CD4-positive, alpha-beta T cell treated with Interleukin-17A for 1 hour (primary cell): ENCODE measurements at places on chromosomes 7 and 10.
A peak's percentile ranks its signal among the peaks of the same experiment; 100 is the strongest.

- no peak for DNase-seq
These were observed 30.3 kb downstream of the GSTO2 start for GRCh38 chr10:104299031-104299904.

- no peak for DNase-seq
These were observed 380.2 kb downstream of the EXOC4 start for GRCh38 chr7:133633055-133633454.

GRCh38 chr7:29864656-29865055 is 58.3 kb downstream of the WIPF3 start:
- no peak for DNase-seq

GRCh38 chr7:85508642-85509410 is 322.0 kb upstream of the SEMA3D start:
- DNase-seq: no peak

GRCh38 chr7:17661982-17662585 is 278.2 kb downstream of the SNX13 start:
- no peak for DNase-seq

- no peak for DNase-seq
These were observed 139.6 kb upstream of the GDF10 start for GRCh38 chr10:47160261-47160908.

DNA sequence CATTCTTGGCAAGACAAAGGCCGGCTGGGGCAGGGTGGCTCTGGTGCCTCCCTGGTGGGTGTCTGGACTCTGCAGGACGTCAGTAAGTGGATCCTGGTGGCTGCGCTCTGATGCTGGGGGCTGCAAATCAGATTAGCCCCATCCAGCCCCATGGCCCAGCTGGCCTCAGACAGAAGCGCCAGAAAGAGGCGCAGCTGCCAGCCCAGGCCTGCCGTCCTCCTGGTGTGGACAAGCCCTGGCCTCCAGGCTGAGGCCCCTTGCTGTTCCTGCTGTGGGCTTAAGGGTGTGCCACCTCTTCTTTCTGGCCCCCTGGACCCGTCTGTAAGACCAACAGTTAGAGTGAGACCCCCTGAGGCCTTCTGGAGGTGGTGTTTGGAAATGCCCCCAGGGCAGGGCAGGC is 5.9 kb upstream of the LFNG start:
- DNase-seq: no peak

GRCh38 chr10:49325131-49325915 is 26.4 kb downstream of the C10orf71 start:
- no peak for DNase-seq

GRCh38 chr10:35320341-35320740 is 16.0 kb upstream of the CCNY start:
- DNase-seq: no peak

DNA sequence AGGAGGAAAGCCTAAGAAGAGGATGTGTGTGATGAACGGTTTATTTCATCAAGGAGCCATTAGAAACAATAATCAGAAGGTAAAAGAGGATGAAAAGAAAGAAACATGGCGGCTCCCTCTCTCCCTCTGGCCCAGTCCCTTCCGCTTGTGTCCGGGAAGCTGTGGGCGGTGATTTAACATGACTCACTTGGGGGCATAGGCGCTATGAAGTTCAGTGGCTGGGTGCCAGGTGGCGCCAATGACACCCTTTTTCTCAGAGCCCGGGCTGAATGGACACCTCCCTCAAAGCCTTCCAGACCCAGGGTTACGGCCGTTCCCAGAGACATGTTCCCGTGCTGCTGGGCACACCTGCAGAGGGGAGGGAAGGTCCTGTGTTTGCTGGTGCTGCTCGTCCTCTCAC is 244.0 kb downstream of the SKAP2 start:
- DNase-seq: no peak

GRCh38 chr10:128001849-128002248 is 94.9 kb downstream of the PTPRE start:
- DNase-seq: no peak

DNA sequence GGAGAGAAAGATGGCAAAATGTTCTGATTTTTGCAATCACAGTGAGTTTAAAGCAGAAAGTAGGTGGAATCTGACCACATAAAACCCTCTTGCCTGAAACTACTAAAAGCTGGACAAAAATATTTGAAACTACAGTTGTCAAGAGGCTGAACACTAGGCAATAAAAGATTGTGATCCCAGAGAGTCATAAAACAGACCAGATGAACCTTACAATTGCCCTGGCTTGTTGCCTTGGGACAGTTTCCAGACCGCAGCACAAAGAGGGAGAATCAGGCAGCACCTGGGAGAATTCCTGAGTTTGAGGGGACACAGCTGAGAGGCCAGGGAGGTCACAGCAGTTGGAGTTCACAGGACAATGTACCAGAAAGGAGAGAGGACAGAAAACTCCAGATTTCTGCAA is 107.3 kb upstream of the NANOS1 start:
- no peak for DNase-seq

DNA sequence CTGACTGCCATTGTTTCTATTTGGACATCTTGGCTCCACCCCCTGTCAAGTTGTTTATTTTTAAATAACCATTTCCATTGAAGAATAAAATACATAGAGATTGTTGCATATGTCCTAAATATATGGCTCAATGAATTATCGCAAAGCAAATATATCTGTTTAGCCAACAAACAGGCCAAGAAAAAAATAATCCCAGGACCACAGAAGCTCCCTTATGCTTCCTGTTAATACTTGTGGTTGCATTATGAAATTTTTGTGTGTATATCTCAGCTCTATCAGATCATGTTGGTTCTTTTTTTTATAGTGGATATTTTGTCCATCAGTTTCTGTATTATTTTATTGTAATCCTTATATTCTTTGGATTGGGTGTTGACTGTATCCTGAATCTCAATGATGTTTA is 53.4 kb upstream of the CYP2C8 start:
- DNase-seq: no peak

- no peak for DNase-seq
These were observed 414.0 kb upstream of the ANKRD30A start for GRCh38 chr10:36711361-36711760.

- no peak for DNase-seq
These were observed 222.3 kb upstream of the ZNF32 start for GRCh38 chr10:43870968-43871439.

GRCh38 chr7:66344166-66344565 is 139.0 kb downstream of the TPST1 start:
- no peak for DNase-seq

DNA sequence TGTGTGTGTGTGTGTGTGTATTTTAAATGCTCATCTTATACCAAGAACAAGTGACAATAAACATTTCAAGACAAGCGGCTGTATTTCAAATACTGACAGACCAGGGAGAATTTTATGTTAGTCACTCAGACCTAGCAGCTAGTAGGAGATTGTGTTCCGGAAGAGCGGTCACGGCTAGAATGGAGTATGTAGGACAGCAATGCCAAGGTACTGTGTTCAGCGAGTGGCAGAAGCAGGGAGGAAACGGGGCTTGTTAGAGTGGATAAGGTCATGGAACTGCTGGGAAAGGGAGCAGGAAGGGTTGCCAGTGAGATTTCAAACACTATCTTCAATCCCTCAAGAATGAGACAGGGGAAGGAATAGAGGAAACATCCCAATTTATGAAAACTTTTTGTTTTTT is 260.5 kb upstream of the PITRM1 start:
- no peak for DNase-seq

DNA sequence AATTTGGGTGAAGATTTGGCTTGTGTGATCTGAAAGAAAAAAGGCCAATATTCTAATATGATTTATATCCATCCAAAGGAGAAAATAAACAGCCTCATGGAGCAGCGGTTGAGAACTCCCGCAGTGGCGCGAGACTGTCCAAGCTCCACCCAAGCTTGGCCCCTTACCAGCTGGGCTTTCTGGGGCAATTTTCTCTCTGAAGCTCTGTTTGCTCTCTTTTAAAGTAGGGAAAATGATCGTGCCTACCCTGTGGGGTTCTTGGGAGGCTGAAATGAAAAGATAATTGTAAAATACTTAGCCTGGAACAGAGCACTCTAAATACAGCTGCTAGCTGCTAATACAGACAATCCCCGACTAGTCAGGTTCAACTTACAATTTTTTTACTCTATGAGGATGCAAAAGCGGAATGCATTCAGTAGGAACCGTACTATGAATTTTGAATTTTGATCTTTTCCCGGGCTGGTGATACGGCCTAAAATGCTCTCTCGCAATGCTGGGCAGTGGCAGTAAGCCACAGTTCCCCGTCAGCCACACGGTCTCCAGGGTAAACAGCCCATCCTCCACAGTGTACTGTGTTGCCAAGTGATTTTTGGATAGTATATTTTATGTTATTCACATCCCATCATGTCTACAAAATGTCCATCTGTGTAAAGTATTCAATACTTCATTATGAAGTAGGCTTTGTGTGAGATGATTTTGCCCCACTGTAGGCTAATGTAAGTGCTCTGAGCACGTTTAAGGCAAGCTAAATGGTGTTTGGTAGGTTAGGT is 137.7 kb downstream of the CHN2 start:
- DNase-seq: no peak

GRCh38 chr10:63720676-63721075 is 199.5 kb downstream of the REEP3 start:
- peak; percentile 20 for DNase-seq

- DNase-seq: no peak
These were observed 69.2 kb upstream of the IGFBP3 start for GRCh38 chr7:45990276-45990675.

- no peak for DNase-seq
These were observed 180.8 kb upstream of the CACNA2D1 start for GRCh38 chr7:82624337-82624736.

GRCh38 chr7:116342125-116342524 is 131.8 kb downstream of the TES start:
- no peak for DNase-seq

- DNase-seq: no peak
These were observed 186.2 kb downstream of the USP6NL start for GRCh38 chr10:11425296-11425610.

GRCh38 chr7:135930565-135931461 is 46.3 kb downstream of the MTPN start:
- no peak for DNase-seq

DNA sequence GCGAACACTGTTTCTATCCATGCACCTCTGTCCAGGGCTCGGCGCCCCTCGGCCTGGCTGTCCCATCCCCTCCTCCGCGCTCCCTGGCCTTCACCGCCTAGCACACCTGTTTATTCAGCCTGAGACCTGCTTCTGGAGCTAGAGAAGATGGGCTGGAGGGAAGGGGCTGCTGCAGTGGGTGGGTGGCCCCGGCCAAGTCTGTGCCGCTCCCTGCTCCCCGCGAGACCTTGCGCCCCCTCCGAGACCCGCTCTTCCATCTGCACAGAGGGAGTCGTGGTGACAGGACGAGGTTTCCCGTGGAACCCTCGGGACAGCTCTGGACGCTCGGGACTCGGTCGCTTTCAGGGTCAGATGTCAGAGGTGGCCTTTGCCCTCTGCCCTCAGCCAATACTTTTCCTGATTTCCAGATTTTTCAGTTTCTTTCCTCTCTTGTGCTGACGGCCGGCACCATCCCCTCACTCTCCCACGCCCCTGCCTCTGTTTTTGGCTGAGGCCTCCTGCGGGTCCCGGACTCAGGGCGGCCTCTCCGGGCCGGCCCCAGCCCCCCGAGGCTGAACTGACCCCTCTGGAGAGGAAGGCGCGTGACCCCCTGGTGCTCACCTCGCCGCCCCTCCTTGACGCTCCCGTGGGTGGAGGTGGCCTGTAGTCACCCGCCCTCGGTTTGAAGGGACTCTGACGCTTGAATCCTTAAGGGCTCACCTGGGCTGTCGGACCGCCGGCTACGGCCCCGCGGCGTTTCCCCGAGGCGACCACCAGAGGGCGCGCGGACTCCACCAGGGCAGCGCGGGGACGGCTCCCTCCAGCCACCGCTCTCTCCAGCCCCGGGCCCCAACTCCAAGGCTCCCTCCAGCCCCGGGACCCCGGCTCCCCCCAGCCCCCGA is 15.6 kb downstream of the SHH start:
- DNase-seq: peak; percentile 54

GRCh38 chr7:69844264-69844868 is 246.1 kb downstream of the AUTS2 start:
- no peak for DNase-seq

DNA sequence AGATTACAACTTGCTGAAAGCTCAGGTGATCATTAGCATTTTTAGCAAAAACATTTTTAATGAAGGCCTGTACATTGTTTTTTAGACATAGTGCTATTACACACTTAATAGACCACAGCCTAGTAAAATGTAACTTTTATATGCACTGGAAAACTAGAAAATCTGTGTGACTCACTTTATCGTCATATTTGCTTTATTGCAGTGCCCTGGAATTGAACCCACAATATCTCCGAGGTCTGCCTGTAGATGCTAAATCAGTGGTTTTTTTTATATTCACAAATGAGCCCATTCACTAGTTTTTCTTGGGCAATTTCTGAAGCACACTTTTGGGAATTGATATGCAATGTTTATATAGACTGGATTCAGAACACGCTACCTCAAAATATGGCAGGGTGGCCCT is 105.1 kb downstream of the PTPRN2 start:
- no peak for DNase-seq

- no peak for DNase-seq
These were observed 3.4 kb downstream of the FAM24B start for GRCh38 chr10:122875843-122876466.

DNA sequence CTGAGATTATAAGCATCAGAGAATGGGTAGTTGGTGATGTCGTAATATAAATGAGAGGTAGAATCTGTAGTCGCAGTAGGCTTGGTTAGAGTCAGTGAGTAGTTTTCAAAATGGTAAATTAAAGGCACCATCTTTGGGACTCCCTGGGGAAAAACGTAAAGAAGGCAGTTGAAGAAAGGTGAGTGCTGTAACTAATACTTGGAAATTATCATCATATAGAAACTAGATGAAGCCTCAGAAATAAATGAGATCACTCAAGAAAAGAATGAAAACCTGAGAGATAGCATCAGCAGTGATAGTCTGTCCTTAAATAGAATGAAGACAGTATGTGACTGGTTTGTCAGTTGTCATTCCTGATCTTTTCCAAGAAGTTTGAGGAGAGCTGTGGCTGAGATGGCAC is 23.8 kb downstream of the PALS2 start:
- DNase-seq: no peak

DNA sequence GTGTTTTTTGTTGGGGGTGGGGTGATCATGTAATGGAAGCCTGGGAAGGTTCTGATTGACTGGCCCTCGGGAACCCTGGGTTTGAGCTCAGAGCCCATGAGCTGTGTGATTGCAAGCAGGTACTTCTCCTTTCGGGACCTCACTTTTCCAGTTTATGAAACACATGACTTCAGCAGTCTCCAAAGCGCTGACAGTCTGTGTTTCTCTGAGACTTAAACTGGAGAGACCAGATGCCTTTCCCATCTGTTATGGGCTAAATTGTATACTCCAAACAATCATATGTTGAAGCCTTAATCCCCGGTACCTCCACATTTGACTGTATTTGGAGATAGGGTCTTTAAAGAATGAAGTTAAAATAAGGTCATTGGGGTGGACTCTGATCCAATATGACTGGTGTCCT is 493.6 kb downstream of the GALNT17 start:
- DNase-seq: no peak

- no peak for DNase-seq
These were observed 14.9 kb downstream of the OR9A2 start for GRCh38 chr7:143012001-143012400.

DNA sequence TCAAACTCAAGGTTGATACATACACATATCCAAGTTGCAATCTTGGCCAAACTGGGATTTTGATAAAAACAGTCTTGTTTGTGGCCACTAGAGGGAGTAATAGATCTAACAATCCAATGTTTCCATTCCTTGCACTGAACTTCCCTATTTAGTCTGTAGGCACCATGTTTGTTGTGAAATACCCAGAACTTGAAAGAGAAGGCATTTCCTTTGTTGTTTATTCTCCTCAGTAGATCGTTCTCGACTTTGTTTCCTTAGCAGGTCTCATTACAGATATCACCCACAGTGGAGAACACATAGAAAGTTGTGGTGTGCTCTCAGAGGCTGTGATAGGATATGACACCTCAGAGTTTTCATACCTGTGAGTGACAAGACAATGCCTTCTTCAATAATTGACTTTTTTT is 70.3 kb upstream of the MXI1 start:
- DNase-seq: peak; percentile 76
